ENCODE measurements at places on chromosomes 7 and 10.

- no peak for DNase-seq
Measured at GRCh38 chr7:4837803-4838625, 23.8 kb downstream of the PAPOLB start.

DNA sequence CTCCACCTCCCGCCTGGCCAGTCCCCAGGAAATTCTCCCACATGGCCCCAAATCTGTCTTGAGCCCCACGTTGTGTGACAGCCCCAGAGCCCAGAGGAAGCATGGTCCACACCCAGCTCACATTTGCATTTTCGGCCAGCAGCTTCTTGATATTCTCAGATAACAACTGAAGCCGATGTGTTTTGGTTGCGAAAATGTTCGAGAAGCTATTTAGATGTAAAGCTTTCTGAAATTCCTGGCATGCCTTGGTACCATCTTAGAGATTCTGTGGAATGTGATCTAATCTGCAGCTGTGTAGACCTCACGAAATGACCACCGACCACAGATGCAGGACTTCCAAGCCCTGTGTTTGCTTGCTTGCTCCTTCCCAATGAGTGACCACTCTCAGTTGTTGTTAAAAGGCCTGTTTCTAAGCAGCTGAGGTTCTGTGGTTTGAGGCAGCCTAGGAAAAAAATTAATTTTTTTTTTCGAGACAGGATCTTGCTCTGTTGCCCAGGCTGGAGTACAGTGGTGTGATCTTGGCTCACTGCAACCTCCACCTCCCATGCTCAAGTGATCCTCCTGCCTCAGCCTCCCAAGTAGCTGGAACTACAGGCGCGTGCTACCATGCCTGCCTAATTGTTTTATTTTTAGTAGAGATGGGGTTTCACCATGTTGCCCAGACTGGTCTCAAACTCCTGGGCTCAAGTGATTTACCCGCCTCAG lies 8.8 kb downstream of the SLC4A2 start:
- no peak for DNase-seq

DNA sequence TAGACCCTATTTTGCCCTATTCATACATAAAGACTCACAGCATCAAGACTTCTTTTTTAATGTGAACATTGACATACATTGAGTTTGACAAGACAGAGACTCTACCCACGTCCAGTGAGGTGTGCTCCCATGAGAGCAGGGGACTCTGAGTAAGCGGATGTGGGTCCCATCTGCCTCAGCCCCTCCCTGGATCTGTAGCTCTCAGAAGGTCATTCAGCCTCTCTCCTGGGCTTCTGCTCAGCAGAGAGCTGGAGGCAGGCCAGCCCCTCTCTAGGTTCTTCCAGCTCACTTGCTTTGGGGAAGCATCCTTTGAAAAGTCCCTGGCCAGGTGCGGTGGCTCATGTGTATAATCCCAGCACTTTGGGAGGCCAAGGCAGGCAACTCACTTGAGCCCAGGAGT lies 146.9 kb upstream of the ZMIZ1 start:
- no peak for DNase-seq

GRCh38 chr7:134041477-134041876 lies 85.7 kb upstream of the LRGUK start:
- no peak for DNase-seq

DNA sequence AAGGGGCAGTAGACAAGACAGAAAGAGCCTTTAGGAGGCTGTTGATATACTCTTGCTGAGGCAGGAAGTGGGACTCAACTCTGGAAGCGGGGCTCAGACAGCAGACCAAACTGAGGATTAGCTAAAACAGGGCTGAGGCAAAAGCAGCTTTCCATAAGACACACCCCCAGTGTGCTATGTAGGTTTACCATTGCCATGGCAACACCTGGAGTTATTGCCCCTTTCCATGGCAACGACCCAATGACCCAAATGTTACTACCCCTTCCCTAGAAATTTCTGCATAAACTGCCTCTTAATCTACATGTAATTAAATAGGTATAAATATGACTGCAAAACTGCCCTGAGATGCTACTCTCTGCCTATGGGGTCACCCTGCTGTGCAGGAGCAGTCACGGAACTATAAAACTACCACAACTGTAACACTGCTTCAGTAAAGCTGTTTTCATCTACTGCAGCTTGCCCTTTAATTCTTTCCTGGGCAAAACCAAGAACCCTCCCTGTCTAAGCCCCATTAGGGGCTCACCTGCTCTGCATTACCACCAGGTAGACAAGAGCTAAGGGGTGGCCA lies 348.4 kb upstream of the PODXL start:
- DNase-seq = no peak

- DNase-seq = no peak
Measured at GRCh38 chr10:97538411-97538810, 34.2 kb upstream of the ANKRD2 start.

DNA sequence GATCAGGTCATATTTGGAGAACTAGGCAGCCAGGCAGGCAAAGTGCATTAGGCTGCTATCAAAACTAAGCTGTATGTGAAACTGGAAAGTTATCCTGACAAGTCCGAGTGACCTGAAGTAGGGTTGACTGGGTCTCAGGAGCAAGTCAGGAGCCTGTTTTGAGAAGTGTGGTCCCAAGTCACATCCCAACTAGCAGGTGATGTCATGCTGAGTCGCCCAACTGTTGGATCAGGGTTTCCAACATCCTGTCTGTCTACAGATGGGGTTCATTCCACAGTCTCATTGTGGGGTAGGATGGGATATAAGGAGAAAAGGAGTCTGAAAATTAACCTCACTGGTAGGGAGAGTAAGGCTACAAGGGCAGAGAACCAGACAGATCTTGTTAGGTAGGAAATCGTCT lies 27.0 kb downstream of the SLC26A4 start:
- DNase-seq = no peak

DNA sequence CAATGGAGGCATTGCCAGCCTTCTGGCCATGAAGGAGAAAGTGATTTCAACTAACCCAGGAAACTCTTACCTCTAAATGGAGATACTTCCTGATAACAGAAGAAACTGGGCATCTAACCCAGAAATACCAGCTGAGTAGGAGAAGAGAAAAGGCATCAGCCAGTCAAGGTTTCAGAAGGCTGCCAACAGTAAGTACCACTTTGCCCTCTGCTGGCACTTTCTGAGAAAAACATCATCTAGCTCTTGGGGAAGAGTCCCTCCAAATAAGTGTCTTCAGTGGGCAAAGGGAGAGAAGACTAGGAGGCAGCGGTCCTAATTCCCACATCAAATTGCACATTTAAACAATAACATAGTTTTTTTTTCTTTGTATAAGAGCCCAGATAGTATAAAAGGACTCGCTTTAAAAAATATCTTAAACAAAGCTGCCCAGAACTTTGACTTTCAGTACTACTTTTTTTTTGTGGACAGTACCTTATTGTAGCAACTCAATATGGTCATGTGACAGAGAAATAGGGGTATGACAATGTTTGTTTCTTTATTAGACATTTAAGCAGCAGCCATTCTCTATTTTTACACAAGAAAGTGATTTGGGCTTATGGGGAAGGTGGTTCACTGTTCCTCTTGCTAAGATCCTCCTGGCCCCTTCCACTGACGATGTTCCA lies 157.3 kb downstream of the CTTNBP2 start:
- peak; percentile 46 for DNase-seq

DNA sequence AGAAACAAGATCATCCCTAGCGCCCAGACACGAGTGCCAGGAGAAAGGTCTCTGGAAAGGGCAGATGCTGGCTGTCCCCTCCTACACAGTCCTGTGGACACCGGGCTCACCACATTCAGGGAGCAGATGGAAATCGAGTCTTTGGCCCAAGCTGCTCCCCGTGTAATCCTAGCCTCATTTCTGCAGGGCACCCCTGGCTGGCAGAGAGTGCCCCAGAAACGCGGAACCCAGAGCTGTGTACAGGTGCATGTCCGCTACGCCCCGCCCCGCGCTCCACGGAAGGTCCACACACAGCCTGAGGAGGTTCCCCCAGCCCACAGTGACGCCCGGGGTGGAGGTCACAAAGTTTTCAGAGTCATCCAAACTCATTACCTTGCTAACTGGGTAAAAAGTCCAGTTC lies 202.8 kb downstream of the MAD1L1 start:
- no peak for DNase-seq

DNA sequence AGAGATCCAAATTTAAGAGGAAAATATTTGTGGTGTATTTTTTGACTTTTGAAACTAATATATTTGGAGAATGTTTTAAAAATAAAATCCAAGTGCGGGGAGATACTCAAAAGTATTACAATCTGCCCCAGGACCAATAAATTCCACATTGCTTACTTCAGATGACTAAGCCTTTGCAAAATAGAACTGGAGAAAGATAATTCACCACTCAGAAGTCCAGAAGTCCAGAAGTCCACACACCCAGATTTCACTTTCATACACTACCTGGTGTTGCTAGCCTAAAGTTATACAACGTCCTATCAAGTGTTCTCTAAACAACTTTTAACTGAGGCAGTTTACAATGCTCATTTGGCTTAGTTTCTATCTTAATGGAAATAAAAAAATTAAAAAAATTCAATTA lies 487.0 kb upstream of the SEMA3D start:
- no peak for DNase-seq

All from fibroblast of gingiva (primary cell).